NCI-H2081 treated with DMSO at 0.1 percent for 48 hours (cell line): ENCODE measurements at places on chromosomes 1 and 21.

DNA sequence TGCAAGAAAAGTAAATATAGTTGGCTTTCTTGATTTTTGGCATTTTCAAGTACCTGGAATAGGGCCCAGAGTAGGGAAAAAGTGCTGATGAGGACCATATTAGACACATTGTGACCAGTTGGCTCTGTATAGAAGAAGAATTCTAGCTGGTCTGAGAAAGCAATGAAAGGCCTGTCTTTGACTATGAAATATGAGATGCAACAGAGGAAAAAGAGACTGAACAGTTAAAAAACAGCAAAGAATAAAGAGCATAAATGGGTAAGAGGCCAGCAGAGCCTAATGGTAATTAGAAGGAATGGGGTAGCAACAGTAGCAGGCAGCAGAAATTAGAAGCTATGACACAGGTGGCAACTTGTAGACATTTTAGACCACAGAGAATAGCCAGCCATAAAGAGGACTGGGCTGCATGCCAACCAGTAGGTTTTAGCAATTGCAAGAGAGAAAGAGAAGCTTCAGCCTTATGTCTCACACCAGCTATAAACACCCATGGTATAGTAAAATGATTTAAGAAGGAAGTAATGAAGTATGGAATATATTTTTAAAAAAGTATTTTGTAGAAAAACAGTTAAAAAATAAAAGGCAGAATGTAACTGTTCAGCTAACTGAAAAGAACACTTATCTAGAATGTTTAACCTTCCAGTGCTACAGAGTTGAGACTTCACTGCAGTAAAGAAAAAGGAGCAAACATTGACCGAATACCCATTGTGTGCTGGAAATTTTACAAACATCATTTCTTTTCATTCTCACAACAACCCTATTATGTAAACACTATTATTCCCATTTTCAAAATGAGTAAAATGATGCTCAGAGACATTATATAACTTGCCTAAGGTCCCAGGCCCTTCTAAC, 114.1 kb downstream of the LHX4 start:
- peak; percentile 89 for DNase-seq

GRCh38 chr21:45522986-45523385, 19.3 kb downstream of the SLC19A1 start:
- no peak for DNase-seq

GRCh38 chr21:28445141-28445830, 547.4 kb downstream of the LTN1 start:
- DNase-seq, result no peak

- no peak for DNase-seq
Measured at GRCh38 chr1:92864131-92864530, 32.3 kb downstream of the RPL5 start.

GRCh38 chr21:41213021-41213420, 45.1 kb downstream of the BACE2 start:
- no peak for DNase-seq

GRCh38 chr1:245094954-245095353, 59.8 kb upstream of the KIF26B start:
- DNase-seq, result no peak
